ENCODE measurements at places on chromosomes 6 and 20.

GRCh38 chr20:59835448-59836395 is 97.7 kb downstream of the SYCP2 start:
- no peak for DNase-seq

DNA sequence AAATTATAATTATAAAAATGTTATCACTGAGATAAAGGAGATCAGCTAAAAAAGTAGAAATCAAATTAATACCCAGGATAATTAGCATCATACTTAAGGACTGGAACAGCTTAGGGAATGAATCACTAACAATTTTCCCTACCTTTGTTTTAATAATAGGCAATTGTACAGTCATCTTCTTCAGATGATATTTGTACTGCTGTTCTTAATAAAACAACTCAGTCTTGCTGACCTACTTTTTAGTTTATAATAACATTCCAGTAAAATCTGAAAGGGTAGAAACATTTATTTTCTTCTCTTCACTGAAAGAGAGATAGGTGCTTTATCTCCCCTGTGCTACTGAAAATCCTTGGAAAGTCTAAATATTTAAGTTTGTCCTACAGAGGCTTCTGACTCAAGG is 271.2 kb upstream of the THEMIS start:
- DNase-seq: no peak

DNA sequence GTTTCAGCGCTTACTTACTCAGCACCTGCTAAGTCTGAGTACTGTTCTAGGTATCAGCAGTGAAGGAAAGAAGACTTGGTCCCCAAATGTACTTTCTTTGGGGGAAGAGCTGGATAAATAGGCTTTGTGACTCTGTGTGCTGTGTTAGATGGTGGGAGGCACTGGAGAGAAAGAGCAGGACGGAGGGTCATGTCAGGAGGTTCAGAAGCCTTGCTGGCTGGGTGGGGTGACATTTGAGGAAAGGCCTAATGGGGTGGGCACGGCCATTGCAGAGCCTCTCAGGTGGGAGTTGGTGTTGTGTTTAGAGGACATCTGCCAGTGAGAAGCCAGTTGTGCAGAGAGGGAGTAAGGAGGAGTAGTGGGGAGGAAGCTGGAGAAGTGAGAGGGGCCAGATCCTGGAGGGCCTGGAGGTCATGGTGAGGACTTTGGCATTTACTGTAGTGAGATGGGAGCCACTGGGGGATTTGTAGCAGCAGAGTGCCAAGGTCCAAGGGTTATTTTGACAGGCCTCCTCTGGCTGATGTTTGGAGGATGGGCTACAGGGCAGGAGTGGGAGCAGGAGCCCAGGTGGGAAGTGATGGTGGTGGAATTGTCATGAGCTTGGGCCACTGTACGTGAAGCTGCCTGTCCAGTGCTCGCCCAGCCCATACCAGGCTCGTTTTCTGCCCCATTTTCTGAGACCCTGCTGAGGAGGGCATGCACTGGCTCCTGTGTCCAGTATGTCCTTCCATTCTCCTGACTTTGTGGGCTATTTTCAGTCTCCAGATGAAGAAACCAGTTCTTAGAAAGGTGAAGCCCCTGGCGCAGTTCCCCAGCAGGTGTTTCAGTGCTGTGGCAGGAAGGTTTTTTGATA is 886 bp downstream of the SDCBP2 start:
- no peak for DNase-seq

DNA sequence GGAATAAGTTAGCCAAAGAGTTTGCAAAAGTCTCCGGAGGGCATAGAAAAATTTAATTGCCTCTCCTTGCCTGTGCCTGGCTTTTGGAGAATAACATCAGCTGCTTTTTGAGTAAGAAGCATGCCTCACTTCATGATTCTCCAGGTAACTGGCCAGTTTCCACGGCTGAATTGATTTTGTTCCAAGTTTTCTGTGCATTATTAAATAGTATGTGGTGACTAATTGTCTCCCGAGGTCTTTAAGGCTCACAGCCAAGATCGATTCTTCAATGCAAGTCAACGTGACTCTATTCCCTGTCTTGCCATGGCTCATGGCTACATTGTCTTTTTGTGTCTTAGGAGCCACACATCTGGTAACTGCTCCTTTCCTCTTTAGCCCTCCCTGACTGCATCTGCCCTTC is 54.2 kb downstream of the CNR1 start:
- DNase-seq: no peak

- no peak for DNase-seq
These were observed 22.3 kb upstream of the THEMIS start for GRCh38 chr6:127923135-127923534.

- DNase-seq: no peak
These were observed 77.6 kb upstream of the STXBP5 start for GRCh38 chr6:147126618-147127022.

GRCh38 chr6:150634176-150634963 is 34.7 kb downstream of the PLEKHG1 start:
- DNase-seq: no peak

- DNase-seq: no peak
These were observed 7.2 kb upstream of the SYNJ2 start for GRCh38 chr6:157974341-157974894.

- no peak for DNase-seq
These were observed 140.1 kb upstream of the SPACA1 start for GRCh38 chr6:87907521-87907920.

DNA sequence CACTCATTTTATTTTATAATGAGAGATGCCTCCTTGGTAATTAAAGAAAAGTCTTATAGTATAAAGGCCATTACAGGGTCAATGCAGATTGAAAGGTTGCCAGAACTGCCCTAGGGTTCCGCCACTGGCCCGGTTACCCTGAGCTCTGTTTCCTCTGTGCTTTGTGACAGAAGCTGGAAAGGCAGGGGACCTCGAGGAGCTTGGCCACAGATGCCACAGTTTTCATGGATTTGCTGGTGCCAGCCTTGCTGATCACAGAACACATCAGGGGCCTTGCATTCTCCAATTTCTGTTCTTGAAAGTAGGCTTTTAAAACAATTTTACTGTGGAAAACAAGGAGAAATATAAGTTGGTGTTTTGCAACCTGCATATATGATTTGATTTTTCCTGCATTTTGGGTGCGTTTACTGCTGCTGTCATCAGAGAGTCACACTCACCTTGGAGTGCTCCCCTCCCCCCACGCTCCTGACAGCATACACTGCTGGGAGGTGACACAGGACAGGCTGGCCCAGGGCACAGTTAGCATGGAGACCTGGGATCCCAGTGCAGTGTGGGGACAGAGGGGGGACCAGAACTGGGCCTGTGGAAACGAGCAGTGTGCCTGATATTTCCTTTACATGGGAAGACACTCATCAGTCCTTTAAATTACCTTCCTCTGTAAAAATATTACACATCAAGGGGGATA is 142.8 kb downstream of the CFAP61 start:
- DNase-seq: no peak

DNA sequence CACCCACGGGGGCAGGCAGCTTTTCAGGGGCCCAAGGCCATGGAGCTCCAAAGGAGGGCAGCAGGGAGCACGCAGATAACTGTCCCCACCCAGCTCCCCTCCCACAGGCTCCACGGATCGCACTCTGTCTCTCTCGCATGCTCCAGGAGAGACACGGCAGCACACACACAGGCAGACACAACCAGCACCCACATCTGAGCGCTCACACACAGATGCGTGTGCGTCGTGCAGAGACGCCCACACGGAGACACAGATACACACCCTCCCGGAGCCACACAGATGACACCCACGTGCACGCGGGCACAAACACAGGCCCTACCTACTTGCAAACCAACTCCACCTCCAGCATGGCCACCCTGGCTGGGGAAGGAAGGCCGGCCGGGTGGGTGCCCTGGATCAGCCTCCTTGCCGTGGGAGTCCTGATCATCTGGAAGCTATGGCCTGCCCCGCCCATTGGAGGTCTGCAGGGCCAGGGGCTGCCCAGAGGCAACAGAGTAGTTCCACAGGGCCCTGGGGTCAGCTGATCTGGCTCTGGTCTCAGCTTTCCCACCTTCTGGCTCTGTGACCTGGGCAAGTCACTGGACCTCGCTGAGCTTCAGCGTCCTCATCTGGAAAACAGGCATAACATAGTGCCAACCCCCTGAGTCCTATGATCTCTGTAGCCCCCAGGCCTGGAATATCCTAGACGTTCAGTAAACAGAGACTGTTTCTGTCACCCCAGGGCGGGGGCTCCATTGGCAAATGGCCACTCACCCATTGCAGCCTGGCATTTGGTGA is 31.5 kb downstream of the AAR2 start:
- no peak for DNase-seq

DNA sequence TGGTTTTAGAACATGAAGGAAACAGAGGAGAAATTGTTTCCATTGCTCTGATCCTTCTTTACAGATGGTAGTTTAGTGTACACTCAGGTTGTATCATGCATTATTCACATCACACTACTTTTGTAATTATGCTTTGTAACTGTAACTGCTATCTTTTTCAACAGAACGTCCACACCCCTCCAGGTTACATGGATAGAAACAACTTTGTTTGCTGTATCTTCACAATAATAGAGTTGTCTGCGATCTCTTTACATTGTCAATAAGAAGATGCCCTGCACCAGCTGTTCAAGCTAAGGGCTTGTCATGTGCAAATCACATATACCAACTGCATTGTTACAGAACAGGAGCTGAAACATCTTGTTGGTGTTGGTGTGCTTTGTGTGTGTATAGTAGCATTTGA is 67.9 kb upstream of the MAP7 start:
- DNase-seq: no peak

DNA sequence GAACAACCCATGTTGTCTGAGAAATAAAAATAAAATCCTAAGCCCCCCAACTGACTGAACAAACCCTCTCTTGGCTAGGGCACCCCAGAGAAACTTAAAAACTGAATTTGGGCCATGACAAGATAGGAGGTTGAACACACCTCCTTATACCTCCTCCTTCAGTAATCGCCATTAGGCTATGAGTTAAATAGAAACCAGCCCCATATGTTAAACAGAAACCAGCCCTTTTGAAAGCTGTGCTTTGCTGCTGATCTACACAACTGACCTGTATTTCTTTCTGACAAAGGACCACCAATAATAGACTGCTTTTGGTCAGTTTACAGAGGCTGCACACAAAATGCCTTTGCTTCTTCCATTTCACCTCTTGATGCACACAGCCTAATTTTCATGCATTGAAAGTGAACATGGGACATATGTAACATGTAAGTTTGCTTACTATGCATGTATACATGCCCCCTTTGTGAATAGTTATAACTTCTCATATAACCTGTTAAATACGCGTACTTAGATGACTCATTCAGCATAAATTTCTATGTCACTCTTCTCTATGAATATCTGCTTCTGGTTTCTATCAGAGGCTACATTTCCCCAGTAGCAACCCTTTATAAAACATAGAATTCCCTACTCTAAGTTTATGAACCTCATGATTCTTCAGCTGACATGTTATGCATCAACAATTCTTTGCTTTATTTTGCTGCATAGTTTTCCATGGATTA is 462.9 kb downstream of the COL12A1 start:
- DNase-seq: no peak

GRCh38 chr20:2599288-2600006 is 53.0 kb upstream of the NOP56 start:
- no peak for DNase-seq

GRCh38 chr6:168440520-168441433 is at the start of gene SMOC2:
TSS of gene SMOC2 (plus strand) at chr6:168441184. CDS start at chr6:168441371, 187 bp downstream.
- peak; percentile 46 for DNase-seq

DNA sequence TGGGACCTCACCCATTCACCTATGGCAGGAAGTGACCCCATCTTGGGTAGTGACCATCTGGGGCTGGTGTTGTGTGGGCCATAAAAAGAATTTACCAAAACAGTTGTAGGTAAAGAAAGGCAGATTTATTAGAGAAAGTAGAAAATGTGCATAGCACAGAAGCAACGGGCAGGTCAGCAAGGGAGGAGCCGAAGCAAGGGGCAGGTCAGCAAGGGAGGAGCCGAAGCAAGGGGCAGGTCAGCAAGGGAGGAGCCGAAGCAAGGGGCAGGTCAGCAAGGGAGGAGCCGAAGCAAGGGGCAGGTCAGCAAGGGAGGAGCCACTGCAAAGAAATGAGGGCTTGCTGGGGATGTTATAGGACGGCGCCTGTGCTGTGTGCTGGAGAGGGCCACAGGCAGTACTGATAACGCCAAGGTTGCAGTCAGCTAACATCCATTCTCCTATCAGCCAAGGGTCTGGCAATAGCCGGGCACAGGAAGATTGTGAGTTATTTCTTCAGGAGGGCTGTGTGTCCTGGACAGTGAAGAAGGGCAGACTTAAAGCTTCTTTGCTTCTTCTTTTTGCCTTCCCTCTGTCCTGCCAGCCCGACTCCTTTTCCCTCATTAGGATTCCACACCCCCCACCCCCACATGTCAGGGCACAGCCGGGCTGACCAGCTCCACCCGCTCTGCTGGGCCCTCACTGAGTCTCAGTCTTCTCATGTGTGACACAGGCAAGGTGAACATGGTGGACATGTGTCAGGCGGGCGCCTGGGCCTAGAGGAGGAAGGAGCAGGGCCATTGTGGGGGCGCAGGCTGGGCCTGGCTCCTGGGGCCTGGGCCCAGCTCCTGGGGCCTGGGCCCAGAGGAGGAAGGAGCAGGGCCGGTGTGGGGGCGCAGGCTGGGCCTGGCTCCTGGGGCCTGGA is 31.6 kb upstream of the CHRNA4 start:
- DNase-seq: no peak

- DNase-seq: no peak
These were observed 14.3 kb upstream of the LAMP5 start for GRCh38 chr20:9500121-9500520.

GRCh38 chr6:25961619-25962148 is 918 bp upstream of the TRIM38 start:
- no peak for DNase-seq

- DNase-seq: no peak
These were observed 267.2 kb upstream of the SULF2 start for GRCh38 chr20:48052475-48052835.

DNA sequence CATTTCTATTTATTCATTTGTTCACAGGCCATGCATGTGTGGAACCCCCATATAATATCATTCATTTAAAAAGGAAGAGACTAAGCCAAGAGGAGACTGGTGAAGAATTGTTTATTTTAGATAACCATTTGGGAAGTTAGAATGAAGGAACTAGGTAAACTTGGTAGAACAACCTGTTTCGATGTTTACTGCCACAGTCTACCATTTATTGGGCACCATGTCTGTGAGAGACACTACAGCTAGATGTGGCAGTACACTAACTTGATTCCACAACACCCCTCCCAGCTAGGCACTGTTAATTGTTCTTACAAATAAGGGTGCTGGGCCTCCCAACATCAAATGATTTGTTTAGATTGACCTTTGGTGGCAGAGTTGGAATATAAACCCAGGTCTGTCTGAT is 592.4 kb downstream of the EPM2A start:
- DNase-seq: no peak

- DNase-seq: peak; percentile 73
These were observed 521 bp upstream of the RAD21L1 start for GRCh38 chr20:1225263-1225782.

DNA sequence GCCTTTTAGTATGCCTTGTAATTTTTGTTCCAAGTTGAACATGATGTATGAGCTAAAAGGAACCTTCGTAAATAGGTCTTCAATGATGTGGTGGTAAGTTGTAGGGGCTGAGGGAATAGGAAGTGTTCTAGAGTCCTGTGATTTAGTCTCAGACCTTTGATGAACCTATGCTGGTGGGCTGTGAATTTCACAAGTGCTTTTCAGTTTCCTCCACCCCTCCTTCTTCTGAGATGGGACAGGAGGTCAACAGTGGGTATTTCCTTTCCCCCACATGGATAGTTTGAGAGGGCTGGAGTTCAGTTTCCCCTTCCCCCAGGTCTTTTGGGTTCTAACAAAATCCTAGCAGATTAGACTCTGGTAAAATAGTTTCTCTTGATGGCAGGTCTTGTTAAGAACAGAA is 121.0 kb upstream of the ATXN1 start:
- DNase-seq: no peak
